GM12864 (cell line): ENCODE measurements at places on chromosomes 11 and 22.

- DNase-seq, result no peak
Observed at GRCh38 chr11:34443136-34443535, 4.4 kb downstream of the CAT start.

- DNase-seq, result no peak
Observed at GRCh38 chr11:59866836-59867235, 549 bp upstream of the TCN1 start.

DNA sequence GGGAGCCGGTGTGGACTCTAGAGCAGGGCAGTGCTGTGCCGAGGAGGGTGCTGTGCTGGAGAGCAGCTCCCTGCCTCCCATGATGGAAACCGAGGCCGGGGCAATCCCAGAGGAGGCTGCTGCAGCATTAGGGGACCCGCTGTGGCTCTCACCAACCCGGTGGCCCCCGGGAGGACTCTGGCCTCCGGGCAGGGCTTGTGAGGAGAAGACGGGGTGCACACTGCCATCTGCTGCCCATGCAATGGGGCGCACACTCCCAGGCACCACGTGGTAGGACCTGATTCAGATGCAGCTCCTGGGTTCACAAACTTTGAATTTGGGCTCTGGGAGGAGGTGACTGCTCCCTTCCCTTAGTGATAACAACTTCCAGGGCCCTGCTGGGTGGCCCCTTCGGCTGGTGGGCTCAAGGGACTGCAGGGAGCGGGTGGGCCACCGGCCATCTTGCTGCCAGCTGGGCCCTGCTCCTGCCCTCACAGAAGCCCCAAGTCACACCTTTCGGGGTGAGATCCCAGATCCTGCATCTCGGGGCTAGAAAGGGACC, 93.8 kb upstream of the FGF3 start:
- DNase-seq, result no peak

DNA sequence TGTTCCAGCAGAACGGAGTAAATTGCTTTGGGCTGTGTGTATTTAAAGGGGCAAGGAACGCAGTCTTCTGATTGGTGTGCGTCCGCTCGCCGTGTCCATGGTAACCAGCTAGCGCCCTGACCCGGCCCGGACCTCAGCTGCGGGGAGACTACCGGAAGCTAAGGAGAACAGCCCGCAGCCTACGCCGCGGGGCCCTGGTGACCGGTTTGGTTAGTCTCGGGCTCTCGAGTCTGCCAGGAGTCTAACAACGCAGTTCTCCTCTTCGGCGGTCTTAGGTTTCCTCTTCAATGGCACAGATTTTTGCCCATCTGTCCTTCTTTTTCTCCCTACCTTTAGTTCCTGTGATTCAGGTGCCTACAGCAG, 3.5 kb upstream of the OR56A3 start:
- no peak for DNase-seq

DNA sequence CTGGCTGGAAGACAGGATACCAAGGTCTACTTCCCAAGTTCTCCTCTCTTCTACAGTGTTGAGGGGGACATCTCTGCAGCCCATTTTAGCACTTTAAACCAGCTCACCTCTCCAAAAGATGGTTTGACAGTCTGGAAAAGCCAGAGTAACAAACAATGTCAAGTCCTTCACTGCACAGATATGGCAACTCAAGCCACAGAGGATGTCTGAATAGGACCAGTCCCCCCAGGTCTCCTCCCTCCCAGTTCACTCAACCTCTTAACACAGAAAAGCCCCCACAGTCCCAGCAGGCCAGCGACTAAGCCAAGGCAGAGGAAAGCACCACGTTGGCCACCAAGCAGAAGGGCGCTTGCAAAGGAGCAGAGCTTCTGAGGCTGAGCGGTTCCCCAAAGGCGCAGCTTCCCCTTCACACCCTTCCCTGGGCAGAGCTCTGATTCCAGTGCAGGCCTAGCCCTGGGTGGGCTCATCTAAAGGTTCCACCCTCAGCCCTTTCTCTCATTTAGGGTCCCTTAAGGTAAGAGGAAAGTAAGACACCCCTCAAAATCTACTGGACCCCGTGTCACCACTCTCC, 62.7 kb downstream of the PAK1 start:
- no peak for DNase-seq

DNA sequence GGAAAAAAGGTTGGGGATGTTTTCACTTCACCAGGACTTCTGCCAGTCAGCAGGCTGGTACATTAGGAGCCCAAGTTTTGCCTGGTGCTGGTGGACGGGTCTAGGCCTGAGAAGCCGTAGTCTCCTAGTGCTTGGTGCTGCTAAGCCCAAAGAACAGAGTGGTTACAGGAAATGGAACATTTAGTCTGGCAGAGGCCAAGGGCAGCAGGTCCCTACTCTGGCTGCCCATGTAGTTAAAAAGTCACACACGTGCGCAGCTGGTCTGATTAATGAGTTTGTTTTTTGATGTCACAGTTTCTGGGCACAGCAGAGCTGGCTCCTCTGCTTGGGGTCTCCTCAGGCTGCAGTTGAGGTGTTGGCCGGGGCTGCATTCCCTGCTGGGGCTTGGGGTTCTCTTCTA, 20.6 kb downstream of the BCR start:
- DNase-seq, result no peak

GRCh38 chr11:12556788-12557384, 117.3 kb upstream of the TEAD1 start:
- DNase-seq, result no peak

DNA sequence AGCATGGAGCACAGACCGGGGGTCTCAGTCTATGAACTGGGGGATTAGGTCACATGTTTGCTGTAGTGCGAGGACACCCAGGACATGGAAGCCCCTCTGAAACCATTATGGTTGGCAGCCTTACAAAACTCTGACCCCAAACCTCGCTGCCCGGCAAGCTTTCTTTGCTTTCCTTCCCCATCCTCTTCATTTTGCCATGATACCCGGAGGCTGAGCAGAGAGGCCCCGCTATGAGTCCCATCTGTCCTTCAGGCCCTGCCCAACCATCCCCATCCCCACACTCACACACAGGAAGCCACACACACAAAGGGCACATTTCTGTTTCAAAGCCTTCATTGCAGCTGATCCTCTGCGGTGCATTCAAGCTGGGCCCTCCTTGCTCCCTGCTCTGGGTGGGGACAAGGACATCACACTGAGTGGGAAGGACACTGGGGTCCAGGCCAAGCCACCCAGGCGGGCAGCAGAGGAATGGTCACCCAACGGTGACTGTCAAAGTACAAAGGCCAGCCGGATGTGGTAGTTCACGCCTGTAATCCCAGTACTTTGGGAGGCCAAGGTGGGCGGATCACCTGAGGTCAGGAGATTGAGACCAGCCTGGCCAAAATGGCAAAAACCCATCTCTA, 176.5 kb downstream of the CTTN start:
- no peak for DNase-seq

DNA sequence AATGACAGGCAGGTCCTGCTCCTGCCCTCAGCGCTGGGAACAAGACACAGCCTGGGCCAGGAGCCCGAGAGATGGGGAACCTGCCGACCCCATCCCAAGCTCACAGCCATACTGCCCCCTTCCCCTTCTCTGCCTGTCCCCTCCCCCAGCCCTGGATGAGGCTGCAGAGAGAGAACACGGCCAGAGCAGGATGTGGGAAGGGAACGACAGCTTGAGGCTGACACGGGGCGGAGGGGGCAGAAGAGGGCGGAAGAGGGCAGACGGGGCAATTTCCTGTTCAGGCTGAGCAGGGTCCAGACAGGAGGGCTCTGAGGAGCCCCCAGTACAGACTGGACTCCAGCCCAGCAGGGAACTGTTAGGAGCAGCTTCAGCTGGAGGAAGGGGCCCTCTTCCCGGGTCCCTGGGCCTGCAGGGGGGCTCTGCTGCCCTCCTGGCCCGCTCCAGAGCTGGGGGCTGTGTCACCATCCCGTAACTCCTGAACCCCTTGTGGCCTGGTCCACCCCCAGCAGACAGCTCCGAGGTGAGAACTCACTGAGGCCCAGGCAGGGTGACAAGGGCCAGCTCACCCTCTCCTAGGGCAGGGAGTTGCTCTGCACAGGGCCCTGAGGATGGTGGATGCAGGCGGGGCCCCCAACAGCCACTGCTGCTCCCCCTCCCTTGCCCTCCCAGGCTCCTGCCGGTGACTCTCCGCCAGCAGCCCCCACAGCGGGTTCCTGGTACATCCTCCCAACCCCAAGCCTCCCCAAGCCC, 5.7 kb downstream of the CTSD start:
- no peak for DNase-seq

DNA sequence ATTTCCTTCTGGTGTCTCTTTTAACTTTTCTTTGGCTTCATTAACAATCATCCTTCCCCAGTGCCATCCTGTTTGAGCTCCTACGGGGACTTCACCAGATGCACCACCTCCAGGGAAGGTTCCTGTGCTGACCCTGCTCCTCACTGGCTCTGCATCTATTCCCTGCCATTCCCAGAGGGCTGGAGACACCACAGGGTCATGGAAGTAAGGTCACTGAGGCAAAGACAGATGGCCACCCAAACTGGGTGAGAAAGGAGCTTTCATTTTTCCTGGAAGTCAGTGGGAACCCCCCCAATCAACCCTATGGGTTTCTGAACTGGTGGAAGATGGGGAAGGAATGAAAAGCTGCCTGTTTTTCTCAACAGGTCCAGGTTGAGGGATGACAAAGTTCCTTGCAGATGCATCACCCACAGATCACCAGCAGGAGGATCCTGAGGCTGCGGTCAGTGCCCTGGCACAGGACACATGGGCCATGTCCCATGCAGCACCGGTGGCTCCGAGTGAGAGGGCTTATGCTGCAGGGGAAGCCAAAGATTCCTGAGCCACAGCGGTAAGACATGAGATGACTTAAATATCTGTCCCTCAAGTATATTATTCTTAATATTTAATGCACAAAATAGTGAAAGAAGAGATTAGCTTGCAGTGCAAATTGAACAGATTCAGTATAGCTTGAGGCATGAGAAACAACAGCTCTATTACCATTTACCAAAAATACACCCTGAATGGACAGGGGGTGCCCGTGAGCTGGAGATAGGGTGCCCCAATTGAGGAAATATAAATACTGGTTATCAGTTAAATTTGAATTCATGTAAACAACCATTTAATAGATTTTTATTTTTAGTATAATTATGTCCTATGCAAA, 73.0 kb upstream of the VPREB1 start:
- no peak for DNase-seq

DNA sequence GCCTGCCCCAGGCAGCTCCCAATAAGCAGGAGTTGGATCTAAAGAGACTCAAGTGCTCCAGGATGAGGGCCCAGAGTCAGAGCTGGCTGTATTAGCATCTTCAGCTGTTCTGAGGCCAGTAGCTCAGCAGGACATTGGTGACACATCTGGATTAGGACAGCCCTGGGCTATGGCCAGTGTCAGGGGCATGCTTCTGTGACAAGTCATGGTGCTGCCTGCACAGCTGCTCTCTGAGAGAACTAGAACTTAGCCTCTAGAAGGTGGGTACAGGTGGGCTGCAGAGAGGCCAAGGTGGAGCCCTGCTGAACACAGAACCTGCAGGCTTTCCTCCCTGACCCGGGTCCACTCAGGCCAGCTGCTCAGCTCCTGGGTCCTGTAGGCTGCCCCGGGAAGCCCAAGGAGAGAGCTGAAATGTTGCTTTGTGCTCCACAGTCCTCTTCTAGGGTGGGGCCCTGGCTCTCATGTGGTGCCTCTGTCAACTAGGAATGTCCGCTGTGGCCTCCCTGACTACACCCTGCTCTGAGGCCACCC, 426.9 kb downstream of the SOX6 start:
- DNase-seq, result no peak

GRCh38 chr11:230431-230830, 5.7 kb downstream of the SIRT3 start:
- DNase-seq, result no peak

GRCh38 chr11:20611892-20612291, 12.5 kb downstream of the SLC6A5 start:
- DNase-seq, result no peak

GRCh38 chr11:76578654-76579055, 91.9 kb downstream of the LRRC32 start:
- no peak for DNase-seq

DNA sequence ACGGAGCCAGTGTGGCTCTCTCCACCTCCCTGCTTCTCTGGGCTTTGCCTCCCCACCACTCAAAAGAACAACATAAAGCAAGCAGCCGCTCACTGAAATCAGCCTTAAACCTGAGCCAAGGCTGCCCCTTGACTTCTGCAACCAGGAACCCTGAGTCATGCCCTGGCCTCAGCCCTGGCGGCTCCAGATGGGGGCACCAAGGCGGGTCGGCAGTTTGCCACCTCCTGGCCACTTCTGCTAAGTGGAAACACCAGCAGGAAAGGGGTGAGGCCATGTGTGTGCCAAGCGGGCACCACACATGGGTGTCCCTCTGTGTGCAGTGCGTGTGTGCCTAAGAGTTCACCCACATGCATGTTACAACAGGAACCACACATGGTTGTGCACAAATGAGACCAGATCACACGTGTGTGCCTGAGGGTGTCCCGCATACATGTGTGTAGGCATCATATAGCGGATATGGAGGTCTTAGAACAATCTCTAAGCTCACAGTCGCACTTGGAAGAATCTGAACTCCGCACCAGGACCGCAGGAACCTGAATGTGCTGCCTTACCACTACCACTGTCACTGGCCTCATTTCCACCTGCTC, 221.2 kb downstream of the MN1 start:
- no peak for DNase-seq

DNA sequence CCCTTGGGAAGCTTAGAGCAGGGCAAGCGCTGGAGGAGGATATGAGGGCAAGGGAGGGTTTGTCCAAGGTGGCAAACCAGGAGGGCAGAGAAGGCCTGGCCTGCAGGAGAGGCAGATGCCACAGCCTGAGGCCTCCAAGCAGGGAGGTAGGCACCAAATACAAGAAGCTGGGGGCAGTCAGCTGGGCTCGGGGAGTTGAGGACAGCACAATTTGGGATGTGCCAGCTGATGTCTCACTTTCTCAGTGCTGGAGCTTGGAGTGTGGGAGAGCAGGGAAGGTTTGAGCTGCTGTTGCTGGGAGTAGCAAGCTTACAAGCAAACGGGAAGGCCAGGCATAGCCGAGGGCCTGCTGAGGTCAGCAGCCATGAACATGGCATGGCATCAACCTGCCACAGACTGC, 4.0 kb downstream of the ZDHHC24 start:
- DNase-seq, result no peak

- DNase-seq, result no peak
Observed at GRCh38 chr11:119363851-119364590, 17.5 kb downstream of the USP2 start.
